ENCODE measurements at places on chromosomes 12 and 14.
A peak's percentile ranks its signal among the peaks of the same experiment; 100 is the strongest.

- DNase-seq, result peak; percentile 3
Observed at GRCh38 chr12:3491938-3492792, 1.2 kb downstream of the PRMT8 start.

DNA sequence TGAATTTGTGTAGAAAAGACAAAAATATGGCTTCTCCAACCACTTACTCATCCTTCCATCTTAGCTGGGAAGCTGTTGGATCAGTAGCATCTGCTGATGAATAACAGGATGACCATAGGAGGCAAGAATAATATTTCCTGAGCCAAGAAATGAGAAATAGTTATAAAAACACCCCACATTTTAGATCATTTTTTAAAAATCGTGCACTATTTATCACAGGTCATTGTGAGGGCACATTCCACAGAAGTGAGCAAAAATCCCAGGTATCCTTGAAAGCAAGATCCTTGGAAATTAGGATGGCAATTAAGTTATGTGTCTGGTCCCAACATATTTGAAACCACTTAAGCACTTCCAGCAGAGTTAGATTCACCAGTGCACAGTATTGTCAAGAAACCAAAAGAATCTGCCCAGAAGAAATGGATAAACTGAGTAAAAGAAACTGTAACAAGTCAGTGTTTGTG lies 8.4 kb downstream of the FAR2 start:
- DNase-seq, result no peak

GRCh38 chr12:83265808-83266207 lies 579.1 kb downstream of the TMTC2 start:
- DNase-seq, result no peak

- DNase-seq, result no peak
Observed at GRCh38 chr12:70559390-70559789, 77.8 kb downstream of the PTPRB start.

DNA sequence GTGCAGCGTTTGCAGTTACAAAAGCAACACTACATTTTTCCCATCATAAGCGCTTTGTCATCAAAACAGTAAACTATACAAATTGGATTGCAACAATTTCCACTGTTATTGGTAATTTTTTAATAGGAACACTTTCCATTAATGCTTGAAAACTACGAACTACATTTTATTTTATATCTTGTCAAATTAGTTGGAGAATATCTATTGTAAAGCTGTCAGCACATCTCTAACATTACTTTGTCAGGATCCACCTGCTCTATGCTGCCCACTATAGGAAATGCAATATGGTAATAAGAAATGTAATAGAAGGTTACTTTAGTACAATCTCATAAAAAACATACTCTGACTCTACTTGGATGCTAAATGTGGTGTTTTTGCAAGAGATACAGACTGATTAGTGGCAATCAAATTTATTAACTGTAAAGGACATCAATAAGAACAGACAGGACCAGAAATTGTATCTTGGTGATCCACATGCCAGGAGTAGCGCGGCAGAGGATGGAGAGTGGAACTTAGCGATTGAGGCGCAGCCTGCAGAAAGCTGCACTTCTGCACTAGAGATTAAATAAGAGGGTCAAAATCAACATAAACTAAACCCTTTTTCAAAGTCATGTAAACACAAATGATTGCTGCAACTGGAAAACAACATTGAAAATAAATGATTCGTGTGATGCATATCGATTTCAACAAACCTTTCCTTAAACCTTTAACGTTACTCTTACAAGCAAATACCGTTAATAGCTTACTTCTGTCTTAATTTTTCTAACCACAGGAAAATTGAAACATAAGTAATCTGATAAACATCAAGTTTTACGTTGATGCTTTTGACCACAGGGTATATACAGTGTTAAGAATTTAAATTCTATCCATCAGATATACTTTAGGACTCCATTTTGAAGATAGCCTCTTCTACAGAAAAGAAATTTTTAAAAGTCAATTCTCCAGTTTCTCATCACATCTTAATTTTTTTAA lies 3.6 kb upstream of the ARID2 start:
- DNase-seq, result no peak

GRCh38 chr14:72443256-72443655 lies 450.6 kb downstream of the DPF3 start:
- DNase-seq, result no peak

GRCh38 chr14:91875525-91876286 lies 8.4 kb upstream of the TC2N start:
- no peak for DNase-seq

- no peak for DNase-seq
Observed at GRCh38 chr12:1365703-1366102, 228.7 kb downstream of the FBXL14 start.

DNA sequence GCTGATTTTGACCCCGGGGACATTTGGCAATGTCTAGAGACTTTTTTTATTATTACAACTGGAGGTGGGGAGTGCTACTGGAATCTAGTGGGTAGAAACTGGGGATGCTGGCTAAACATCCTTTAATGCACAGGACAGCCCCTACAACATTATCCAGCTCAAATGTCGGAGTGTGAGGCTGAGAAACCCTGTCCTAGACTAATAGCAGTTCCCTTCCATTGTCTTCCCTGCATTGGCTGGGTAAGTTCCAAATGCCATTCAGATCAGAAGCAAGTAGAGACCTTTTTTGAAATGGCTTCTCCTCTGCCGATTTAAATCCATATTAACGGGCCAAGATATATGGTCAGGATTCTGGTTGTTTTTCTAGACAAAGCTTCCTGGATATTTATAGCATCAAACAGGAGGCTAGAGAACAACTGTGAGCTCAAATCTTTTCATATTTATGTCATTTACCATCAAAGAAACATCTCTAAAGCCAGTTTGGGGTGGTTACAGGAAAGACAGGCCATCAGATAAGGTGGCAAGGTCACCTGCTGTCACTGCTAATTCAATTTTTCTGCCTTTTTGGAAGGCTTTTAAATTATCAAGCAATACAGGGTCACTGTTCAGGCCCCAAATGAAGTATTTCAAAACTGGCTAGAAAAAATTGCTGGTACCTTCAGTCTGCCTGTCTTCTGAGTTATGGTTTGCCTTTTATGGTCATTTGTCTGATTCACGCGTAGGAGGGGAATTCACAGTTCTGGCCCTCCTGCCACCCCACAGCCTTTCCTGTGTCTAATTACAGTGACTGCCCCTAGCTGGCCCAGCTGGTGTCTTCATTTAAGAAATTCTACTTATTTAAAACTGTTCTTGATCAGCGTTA lies 20.1 kb upstream of the AKAP5 start:
- DNase-seq, result no peak

- DNase-seq, result no peak
Observed at GRCh38 chr14:80315681-80316080, 104.4 kb upstream of the DIO2 start.

- no peak for DNase-seq
Observed at GRCh38 chr12:47419497-47419896, 286.3 kb downstream of the RPAP3 start.

- no peak for DNase-seq
Observed at GRCh38 chr12:132211816-132212215, 67.6 kb downstream of the NOC4L start.

GRCh38 chr12:96131230-96131788 lies 62.9 kb upstream of the ELK3 start:
- no peak for DNase-seq

GRCh38 chr12:46366771-46367170 lies 5.8 kb downstream of the SLC38A2 start:
- no peak for DNase-seq

- peak; percentile 75 for DNase-seq
Observed at GRCh38 chr14:55579724-55580469, at the start of gene KTN1. Gene KTN1 (plus strand): TSS chr14:55580207. CDS start chr14:55612049, 31,842 bp downstream.

- DNase-seq, result no peak
Observed at GRCh38 chr12:27730097-27730588, 19.5 kb downstream of the MRPS35 start.

- DNase-seq, result no peak
Observed at GRCh38 chr14:71692496-71692895, 239.7 kb upstream of the RGS6 start.

GRCh38 chr12:104279164-104279563 lies 24.4 kb upstream of the EID3 start:
- no peak for DNase-seq

GRCh38 chr14:32252030-32252670 lies 49.1 kb upstream of the RNU6-8 start:
- peak; percentile 4 for DNase-seq

DNA sequence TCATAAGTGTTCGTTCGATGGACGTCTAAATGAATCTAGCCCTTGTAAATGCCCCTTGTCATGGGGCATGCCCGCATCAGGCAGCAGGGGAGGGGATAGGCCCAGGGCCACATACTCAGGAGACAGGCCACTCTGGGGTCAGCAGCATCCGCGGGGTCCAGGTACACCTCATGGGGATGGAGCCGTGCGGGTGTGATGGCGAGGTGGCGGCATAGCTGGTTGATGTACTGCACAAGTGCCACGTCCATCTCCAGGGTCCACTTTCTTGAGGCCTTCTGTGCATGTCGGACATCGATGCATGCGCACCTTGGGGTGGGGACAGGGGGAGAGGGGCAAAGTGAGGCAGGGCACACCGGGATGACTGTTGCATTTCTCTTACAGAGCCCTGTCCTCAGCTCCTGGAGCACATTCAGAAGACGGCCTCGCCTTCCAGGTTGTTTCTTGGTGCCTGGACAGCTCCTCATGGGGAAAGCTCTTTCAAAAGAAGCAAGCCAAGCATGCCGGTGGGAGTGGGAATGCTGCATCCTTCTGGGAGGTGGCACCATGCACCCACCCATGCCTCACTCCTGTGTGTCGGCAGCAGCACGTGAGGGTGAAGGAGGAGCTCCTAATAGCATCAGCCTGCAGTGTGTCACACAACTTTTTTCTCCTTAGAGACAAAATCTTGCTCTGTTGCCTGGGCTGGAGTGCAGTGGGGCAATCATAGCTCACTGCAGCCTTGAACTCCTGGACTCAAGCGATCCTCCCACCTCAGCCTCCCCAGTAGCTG lies 47.4 kb downstream of the TRAFD1 start:
- DNase-seq, result no peak

DNA sequence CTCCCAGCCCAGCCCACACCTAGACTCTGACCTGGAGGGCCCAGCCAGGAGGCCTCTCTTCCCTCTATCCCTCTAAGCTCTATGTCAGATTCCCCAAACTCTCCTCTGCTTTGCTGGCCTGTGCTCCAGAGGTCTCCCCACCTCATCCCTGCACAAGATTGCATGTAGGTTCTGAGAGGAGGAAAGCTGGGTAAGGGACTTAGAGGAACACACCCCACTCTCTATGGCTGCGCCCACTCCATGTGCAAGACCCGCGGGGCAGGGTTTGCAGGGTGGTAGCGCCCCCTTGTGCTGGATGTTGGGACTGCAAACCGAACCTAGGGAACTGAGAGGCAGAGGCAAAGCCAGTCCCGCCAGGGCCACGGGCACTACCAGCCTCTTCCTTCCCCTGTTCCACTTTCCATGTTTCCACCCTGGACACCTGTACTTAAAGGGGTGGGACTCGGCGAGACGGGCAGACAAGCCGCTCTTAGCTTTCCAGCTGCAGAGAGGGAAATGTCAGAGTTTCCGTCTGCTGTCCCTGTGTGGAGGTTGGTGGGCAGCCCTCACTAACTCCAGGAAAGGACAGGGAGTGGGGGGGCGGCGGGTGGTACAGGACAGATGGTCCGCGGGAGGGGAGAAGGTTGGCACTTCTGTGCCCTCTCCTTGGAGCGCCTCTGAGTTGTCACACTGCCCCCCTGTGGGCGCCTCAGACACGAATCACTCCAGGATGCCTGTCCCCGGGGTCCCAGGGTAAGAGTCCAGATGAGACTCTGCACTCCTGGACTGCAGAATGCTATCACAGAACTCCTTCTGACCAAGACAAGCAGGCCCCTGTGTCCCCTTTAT lies 16.8 kb downstream of the MMP14 start:
- peak; percentile 89 for DNase-seq

DNA sequence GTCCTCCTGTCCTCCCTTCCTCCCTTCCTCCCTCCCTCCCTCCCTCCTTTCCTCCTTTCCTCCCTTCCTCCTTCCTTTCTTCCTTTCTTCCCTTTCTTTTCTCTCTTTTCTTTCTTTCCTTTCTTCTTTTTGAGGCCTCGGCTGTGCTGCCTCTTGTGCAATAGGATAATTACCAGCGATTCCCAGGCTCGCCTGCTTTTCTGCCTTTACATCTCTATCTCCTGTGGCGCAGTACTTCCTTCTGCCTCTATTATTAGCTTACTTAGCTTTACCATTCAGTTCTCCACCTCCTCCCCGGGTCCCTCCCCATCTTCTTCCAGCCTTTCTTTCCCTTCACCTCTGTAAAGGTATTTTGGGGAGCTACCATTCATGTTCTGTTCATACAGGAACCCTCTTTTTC lies 19.9 kb downstream of the ETV6 start:
- no peak for DNase-seq

DNA sequence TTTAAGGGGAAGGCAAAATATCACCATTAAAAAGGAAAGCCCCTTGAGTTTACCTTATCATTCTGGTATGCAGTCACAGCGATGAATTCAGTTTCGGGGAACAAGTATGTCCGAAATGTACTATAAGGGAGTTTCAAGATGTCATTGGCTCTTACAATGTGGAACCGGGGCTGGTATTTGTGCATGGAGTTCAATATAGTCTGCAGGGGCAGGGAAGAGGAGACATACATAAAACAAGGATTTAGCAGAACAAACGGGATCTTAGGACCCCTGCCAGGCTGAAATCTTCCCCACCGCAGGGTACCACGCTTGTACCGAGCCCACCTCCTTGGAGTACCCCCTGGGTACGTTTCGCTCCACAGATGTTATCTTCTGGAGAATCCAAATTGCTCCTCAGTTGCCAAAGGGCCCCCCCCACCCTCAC lies 4.5 kb downstream of the TBX3 start:
- no peak for DNase-seq

- no peak for DNase-seq
Observed at GRCh38 chr14:59339524-59340330, 125.5 kb downstream of the GPR135 start.

- no peak for DNase-seq
Observed at GRCh38 chr12:79435742-79436141, 255.0 kb downstream of the PAWR start.

- no peak for DNase-seq
Observed at GRCh38 chr12:77064896-77065360, 441 bp downstream of the E2F7 start.

- peak; percentile 84 for DNase-seq
Observed at GRCh38 chr14:70655110-70655826, 13.6 kb downstream of the TTC9 start.

- DNase-seq, result peak; percentile 49
Observed at GRCh38 chr14:85599939-85600338, 70.0 kb downstream of the FLRT2 start.

DNA sequence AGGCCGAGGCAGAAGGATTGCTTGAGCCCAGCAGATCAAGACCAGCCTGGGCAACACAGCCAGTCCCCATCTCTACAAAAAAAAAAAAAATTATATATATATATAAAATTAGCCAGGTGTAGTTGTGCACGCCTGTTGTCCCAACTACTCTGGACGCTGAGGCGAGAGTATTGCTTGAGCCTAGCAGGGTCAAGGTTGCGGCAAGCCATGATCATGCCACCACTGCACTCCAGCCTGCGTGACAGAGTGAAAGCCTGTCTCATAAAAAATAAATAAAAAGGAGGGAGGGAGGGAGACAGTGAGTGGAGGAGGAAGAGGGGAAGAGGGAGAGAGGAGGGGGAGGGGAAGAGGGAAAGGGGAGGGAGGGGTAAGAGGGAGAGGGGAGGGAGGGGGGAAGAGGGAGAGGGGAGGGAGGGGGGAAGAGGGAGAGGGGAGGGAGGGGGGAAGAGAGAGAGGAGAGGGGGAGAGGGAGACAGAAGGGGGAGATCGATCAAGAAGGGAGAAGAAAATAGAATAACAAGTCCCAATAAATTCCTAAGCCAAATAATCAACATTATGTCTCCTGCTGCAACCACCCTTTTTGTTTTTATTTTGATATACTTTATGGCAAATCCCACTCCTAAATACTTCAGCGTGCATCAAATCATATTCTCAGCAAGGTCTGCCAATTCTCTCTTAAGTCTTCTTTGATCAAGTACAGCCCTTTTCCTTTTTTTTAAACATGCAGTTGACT lies 163.9 kb downstream of the MED13L start:
- DNase-seq, result no peak
